ENCODE measurements at places on chromosomes 13 and 19. TPM values are rescaled to one million over a fixed set of nuclear protein-coding genes. Genes with fewer than 3 reads are reported as not detected.

ANGPTL8 gene
- total RNA-seq = not detected

SOX1 gene
- total RNA-seq = 6.9 TPM

A1BG gene
- 2.0 TPM for total RNA-seq

LSM14A gene
- total RNA-seq = 108 TPM

CCDC159 gene
- total RNA-seq = 7.5 TPM

ARHGAP35 gene
- 79.0 TPM for total RNA-seq

PSG5 gene
- 0.36 TPM for total RNA-seq

Data from cerebellum (tissue), 4 donors.